ENCODE measurements at places on chromosomes 6 and 20.
A peak's percentile ranks its signal among the peaks of the same experiment; 100 is the strongest.

DNA sequence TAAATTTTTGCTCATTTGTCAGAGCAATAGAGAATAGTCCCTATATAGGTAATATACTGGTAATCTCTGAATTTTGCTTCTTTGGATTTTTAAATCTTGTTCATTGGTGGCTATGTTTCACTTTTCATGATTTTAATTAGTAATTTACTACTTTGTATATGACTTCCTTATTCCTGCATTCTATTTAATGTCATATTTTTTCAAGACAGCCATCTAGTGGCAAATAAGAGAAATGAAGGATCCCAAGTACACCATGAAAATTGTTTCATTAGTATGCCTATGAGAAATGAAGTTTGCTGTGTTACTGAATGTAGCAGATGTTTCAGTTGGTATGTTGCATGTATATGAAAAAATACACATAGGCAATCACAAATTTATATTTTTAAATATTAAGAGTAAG lies 82.4 kb downstream of the ZNF292 start:
- DNase-seq = no peak

DNA sequence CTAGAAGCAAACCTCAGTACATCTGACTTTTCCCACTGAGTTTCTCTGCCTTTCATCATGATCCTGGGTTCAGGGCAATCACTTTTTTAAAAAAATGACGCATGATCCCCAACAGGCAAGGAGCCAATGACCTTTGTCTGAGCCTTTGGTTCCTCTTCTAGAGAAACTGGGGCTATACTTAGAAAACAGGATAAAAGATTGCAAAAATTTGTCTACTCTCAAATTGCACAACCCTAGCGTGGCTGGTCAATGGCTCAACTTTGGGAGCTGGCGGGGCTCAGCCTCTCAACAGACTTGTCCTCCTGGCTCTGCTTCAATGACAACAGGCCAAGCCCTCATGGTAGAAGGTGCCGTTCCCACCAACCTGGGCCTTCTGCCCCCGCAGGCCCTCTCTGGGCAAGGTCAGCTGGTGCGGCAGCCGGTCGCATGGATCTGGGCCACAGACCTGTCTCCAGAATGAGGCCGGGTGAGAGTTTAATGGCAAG lies 48.7 kb downstream of the PDYN start:
- no peak for DNase-seq

GRCh38 chr6:31723980-31724691 lies 963 bp downstream of the MPIG6B start:
- DNase-seq = no peak

DNA sequence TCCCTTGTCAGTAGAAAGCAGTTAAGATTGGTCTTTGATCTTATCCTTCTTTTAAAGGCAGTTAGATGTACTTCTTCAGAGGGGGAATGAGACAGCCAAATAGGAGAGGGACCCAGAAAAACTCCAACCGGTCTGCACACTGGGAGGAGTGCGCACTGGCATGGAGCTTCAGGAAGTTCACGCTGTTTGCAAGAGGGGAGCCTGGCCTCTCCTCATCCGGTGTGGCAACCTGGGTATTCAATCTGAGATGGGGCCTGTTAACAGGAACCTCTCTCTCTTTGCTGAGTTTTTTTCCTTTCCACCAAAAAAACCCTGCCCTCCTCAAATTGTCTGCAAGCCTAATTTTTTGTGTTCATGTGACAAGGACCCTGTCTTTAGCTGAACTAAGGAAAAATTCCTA lies 162.5 kb upstream of the OLIG3 start:
- DNase-seq = no peak

DNA sequence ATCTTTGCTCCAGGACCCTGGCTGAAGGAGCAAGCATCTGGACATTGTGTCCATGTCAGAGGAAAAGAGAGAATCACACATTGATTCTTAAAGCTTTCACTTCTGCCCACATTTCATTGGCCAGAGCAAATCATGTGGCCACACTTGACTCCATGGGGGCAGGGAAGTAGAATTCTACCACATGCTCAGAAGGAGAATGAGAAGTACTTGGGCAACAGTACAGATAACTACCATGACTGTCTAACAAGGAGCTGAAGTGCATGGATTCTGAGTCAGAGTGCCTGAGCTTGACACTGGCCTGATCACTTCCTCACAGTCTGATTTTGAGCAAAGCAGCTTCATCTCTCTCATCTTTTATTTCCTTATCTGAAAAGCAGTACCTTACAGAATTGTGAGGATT lies 38.6 kb downstream of the GHRH start:
- no peak for DNase-seq

- no peak for DNase-seq
Observed at GRCh38 chr6:85456782-85457181, 6.9 kb downstream of the NT5E start.

DNA sequence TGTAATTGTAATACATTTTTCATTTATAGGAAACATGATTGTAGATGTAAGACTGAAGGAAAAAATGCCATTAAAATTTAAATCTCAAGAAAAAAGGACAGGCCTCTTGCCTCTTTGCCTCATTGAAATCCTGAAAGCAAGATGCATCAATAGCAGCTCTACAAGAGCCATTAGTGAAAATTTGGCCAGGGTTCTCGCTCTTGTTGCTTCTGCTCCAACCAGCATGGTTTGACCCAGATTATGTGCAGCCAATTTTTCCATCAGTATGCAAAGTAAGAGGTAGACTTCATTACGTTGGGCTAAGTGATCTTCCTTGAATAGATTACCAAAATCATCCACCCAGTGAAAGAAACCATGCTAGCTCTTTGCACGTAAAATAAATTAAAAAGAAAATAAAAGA lies 106.6 kb downstream of the SGK1 start:
- no peak for DNase-seq

- no peak for DNase-seq
Observed at GRCh38 chr6:139311831-139312230, 20.0 kb upstream of the TXLNB start.

- DNase-seq = no peak
Observed at GRCh38 chr6:144723431-144723830, 438.3 kb downstream of the UTRN start.

GRCh38 chr20:23393996-23394775 lies 27.1 kb downstream of the NAPB start:
- DNase-seq = no peak

GRCh38 chr6:124723671-124724070 lies 238.6 kb upstream of the RNF217 start:
- no peak for DNase-seq

- DNase-seq = no peak
Observed at GRCh38 chr6:4185419-4185818, 50.0 kb upstream of the ECI2 start.

GRCh38 chr6:3977875-3978711 lies 100.8 kb downstream of the FAM217A start:
- DNase-seq = peak; percentile 3

DNA sequence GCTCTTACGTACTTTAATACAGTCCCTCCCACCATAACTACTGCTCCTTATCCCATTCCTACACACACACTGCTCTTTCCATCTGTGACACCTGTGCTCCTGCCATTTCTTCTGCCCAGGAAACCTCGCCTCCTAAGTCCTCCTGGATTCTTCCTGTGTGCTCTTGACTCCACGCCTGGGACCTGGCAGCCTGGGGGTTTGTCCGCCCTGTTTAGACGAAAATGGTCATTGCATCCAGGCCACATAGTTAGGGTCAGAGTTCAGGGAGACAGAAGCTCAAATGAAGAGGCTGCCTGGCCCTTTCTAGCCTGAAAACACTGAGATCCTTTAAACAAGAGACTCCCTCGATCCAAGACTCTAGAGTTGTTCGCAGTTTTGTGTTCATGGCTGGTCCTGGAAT lies 17.4 kb upstream of the CTNNBL1 start:
- no peak for DNase-seq

DNA sequence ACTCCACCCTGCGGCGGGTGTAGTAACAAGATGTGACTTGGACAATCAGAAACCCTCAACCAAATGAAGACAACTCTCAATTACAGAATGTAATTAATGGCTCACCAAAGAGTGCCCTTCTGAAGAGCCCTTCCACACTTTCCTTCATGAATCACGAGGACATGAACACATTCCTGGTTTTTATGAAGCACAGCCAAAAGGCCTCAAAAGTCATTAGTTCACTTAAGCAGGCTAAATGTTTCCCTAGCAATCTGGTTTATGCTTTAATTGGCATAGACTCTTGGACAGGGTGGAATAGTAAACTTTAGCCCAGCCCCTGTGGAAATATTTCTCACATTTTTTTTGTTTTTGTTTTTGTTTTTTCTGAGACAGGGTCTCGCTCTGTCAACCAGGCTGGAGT lies 20.5 kb downstream of the CPNE5 start:
- DNase-seq = no peak

GRCh38 chr6:792662-793061 lies 99.7 kb upstream of the EXOC2 start:
- no peak for DNase-seq

- DNase-seq = no peak
Observed at GRCh38 chr6:70527071-70527737, 39.5 kb upstream of the SDHAF4 start.

DNA sequence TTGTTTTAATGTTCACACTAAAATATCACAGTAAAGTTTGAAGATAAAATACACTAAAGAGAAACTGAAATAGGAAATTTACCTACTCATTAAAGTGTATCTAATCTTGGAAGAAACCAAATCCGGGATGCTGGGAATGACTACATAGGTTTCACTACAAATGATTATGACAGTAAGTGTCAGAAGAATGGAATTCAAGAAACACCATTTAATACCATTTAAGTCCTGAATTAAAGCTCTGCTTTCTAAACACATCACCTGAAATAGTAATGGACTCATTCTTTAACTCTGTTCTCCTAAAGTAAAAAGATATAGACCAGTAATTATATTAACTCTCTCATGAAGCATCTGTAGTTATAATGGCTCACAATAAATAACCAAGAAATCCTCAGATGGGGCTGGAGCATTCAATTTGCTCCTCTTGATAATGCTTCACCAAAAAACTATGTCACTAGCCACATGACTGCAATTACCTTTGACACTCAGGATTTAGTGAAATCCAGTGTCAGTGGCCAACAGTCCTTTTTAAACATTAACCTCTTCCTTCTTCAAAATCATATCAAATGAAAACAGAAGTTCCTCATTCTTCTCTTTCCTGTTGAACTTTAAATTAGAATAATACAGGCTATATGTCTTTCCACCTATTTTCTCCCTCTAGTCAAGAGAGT lies 41.4 kb downstream of the MAP7 start:
- no peak for DNase-seq
